ENCODE measurements at places on chromosomes 6 and 20. TPM values are rescaled to one million over a fixed set of nuclear protein-coding genes. Genes with fewer than 3 reads are reported as not detected.

- no peak for DNase-seq
Measured at GRCh38 chr20:32963176-32963575, 41.1 kb downstream of the SUN5 start.

GRCh38 chr20:16349523-16350260 is 223.6 kb downstream of the KIF16B start:
- DNase-seq = no peak

DNA sequence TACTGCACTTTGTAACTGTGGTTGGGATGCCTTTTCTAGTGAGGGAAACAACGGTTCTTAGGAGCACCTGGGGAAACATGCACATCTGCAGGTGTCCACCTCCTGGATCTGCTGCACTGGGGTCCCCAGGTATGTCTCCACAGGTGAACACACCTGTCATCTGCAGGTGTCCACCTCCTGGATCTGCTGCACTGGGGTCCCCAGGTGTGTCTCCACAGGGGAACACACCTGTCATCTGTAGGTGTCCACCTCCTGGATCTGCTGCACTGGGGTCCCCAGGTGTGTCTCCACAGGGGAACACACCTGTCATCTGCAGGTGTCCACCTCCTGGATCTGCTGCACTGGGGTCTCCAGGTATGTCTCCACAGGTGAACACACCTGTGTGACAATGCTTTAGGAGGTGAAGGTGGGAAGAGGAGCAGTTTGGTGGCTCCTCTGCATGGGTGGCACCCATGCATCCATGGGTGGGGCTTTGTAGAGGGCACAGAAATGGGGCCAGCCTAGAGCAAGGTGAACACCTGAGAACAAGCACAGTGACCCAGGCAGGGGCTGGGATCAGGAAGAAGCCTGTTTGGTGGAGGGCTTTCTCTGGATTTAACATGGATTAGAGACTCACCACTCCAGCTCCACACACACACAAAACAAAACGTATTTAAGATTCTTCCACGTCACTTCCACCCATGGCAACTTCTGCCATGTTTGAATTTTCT is 206.0 kb upstream of the CDH4 start:
- DNase-seq = no peak

- no peak for DNase-seq
Measured at GRCh38 chr20:59334651-59335300, 34.4 kb downstream of the EDN3 start.

DNA sequence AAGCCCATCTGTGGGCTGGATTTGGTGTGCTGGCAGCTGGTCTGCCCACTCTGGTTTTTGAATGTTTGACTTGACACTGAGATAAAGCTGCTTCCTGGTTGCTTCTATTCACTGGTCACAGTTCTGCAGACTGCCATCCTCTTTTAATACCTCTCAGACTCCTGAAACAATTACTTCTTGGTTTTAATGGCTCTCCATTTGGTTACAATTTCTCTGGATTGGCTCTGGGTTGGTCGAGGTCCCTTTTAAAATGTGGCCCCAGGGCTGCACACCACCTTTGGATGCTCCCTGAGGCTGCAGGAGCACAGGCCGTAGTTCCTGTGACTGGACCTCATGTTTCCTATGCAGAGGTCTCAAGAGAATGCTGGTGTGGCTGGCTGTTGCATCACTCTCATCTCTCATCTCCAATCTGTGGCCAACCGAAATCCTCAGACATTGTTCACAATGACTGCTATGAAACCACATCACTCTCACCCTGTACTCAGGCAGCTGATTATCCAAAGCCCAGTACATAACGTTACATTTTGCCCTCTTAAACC is 98.5 kb downstream of the INSM1 start:
- DNase-seq = no peak

DNA sequence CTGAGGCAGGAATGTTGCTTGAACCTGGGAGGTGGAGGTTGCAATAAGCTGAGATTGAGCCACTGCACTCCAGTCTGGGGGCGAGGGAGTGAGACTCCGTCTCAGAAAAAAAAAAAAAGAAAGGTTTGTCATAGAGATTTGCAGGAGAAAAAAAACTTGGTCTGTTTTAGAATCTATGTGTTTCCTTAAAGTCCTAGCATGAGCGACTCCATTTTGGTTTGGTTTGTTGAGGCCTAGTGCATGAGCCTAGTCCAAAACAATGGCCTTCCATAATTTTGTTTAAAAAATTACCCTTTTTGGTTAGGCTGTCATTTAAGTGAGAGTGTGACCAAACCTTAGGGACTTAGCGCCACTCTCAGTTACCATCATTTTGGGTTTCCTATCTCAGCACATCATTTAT is 8.2 kb upstream of the GNMT start:
- DNase-seq = no peak

DNA sequence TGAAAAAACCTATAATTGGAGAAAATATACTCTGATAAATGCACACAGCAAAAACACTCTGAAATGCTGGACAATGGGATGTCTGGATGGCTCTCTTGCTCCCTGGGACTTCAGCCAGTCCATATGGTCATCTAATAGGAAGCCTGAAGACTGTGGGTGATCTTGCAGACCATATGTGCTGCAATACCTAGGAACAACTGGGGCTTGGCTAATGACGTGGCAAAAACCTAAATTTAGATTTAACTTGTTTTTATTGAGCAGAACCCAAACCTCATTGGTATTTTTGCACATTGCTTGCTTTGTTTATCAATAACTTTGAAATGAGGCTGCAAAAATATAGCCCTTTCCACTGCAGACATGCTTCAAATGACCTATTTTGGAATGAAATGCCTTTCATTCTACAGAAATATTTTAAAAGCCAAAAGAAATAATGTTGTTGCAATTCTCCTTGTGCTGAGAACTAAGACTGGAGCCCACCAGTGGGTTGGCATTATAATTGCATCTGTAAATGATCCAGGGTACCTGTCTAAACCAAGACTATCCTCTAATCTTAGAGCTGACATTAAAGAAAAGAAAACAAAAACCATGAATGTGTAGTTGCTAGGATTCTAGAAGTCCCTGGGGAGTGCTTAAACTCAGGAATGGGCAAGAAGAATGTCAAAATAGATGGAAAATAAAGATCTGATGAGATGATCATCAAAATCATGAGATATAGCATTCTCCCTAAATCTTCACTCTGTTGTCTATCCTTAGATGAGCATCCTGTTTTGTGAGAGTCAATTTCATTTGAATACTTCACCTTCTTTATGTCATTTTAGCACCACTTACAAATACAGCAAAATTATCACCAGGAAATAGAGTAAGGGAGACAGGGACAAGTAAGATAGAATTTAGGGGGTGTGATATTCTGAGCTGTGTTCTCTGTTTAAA is 152.1 kb upstream of the RIMS1 start:
- no peak for DNase-seq

- no peak for DNase-seq
Measured at GRCh38 chr20:19947611-19948264, 69.4 kb upstream of the NAA20 start.

DNA sequence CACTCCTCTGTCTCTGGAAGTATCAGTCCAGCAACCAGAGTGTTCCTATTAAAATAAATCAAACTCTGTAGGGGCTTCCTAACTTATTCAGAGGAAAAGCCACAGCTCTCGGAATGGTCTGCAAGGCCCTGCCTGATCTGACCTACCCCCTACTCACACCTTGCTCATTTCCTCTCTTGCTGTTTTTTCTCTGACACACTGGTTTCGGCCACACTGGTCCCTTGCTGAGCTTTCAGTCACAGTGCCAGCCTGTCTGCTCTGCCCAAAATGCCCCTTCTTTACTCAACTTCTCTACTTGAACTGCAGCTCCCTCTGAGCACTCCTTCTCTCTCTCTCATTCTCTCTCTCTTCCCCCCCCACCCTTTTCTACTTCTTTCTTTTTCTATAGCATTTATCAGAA is 430.2 kb downstream of the UTRN start:
- no peak for DNase-seq

GRCh38 chr20:39290575-39290974 is 328.4 kb downstream of the DHX35 start:
- no peak for DNase-seq

DNA sequence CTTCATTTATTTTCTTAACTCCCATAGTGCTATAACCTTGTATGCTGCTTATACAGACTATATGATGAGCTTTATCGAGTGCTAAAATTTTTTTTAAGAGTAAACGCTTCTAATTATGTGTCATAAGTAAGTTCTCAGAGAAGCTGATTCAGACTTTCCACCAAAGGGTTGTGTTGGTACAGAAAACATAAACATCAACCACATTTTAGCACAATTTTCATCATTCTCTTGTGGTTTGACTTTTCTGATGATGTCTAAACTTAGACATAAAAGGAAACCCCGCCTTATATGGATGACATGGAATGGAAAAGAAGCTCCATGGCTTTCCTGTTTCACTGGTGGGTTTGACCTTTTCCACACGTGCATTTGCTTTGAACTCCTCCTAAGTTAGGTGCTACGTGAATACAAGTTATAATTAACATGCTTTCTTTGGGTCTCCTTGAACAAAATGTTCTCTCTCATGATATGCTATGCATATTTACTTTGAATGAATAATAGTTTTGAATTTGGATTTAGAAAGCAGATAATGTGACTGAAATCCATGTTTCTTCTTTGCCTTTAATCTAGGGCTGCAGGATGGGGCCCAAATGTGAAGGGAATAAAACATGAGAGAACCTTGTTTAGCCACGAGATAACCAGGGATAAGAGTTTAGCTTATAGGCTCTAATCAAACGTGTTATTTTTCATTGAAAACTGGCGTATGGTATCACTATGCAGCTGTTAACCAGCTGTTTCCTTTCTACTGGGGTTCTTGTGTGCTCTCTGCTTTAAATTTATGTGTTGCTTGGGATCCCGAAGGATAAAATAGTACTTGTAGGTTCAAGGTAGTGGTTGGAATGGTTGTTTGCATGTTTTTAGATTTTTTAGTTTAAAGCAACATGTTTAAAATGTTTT is 127.1 kb upstream of the AHI1 start:
- no peak for DNase-seq

DNA sequence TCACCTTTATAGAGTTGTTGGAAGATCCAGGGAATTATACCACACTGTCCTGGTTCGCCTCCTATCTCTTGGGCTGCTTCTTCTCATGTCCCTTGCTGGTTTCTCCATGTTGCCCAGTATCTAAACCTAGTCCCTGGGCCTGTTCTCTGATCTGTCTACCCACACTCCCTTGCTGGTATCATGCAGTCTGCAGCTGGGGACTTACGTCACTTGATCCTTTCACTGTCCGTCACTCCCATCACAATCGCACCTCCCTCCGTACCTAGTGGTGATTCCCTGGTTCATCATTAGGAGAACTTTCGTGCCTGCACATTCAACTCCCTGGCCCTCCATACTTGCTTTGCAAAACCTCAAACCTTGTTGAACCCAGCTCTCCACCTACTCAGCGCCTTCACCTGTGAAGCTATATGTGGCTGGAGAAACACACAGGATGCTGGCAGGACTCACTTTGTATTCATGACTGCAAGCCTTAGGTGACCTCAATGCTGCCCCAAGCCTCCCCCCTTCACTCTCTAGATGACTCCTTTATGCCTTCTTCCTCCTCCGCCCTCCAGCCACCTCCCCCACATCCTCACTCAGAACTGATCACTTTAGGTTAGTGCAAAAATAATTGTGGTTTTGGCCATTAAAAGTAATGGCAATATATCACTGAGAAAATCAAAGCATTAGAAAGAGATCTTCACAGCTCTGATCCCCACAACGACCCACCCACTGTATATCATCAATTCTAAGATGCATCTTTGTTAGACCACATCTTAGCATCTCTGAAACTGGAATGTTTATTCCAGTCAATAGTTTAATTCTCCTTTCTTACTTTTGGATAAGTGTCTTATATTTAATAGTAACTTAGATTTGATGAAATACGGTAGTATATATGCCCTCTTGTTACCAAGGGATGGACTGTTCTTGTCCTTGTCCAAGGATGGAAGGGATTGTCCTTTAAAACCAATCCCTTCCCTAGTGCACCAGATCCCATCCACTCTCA is 26.4 kb downstream of the GDAP1L1 start:
- no peak for DNase-seq

Gene TCF15
- 0.37 TPM for polyA plus RNA-seq

Gene XKR7
- not detected for polyA plus RNA-seq

Gene ZSCAN12
- polyA plus RNA-seq = 8.4 TPM

Gene RSPO4
- 0.19 TPM for polyA plus RNA-seq

Gene TRIM40
- 1.6 TPM for polyA plus RNA-seq

Gene CGA
- polyA plus RNA-seq = not detected

Gene RFX6
- 5.7 TPM for polyA plus RNA-seq

Gene C6orf163
- 2.4 TPM for polyA plus RNA-seq
